Caco-2 (cell line): ENCODE measurements at places on chromosomes 3 and 15.

GRCh38 chr15:94206463-94207167, 24.7 kb upstream of the MCTP2 start:
- DNase-seq = no peak
- H3K4me3 ChIP-seq = no peak overlapping the region
- H3K36me3 ChIP-seq = no peaks in the 10 kb centered on the region
- no peaks in the 10 kb centered on the region for H3K4me1 ChIP-seq
- H3K27ac ChIP-seq = no peak overlapping the region
- H3K27me3 ChIP-seq = no peaks in the 10 kb centered on the region

- no peak overlapping the region for H3K4me3 ChIP-seq
- no peaks in the 10 kb centered on the region for H3K36me3 ChIP-seq
- DNase-seq = no peak
- H3K27me3 ChIP-seq = no peaks in the 10 kb centered on the region
- H3K4me1 ChIP-seq = no peaks in the 10 kb centered on the region
These were observed 35.4 kb downstream of the MAP4 start for GRCh38 chr3:47980795-47981194.

DNA sequence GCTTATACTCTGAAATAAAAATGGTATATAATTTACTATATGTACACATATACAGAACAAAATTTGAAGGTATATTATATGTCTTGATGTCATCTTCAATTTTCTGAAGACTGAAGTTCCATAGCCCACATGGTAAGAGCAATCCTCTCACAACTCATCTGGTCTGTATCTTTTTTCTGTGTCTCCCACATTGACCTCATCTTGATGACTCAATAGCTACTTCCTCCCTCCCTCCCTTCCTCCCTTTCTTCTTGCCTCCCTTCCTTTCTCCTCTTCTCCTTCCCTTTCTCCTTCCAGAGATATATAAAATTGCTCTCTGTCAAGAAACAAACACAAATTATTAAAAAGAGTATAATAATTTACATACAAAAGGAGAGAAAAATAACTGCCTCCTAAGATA, 268.5 kb downstream of the SQOR start:
- H3K36me3 ChIP-seq = no peaks in the 10 kb centered on the region
- no peaks in the 10 kb centered on the region for H3K4me1 ChIP-seq
- no peak overlapping the region for H3K4me3 ChIP-seq
- no peaks in the 10 kb centered on the region for H3K27me3 ChIP-seq
- no peak for DNase-seq
- H3K27ac ChIP-seq = no peak overlapping the region

- no peak overlapping the region for H3K4me3 ChIP-seq
- peaks cover 14% of the 10 kb centered on the region for H3K4me1 ChIP-seq
- no peaks in the 10 kb centered on the region; the same call in 1 of the 2 replicates for H3K36me3 ChIP-seq
- no peak for DNase-seq
- H3K27me3 ChIP-seq = no peaks in the 10 kb centered on the region
These were observed 14.1 kb downstream of the FYCO1 start for GRCh38 chr3:45981346-45982074.
